SHP77 treated with DMSO at 0.1 percent for 48 hours (cell line): ENCODE measurements at places on chromosomes 2 and 18.

- DNase-seq, result no peak
Measured at GRCh38 chr2:1544478-1545069, 131.3 kb downstream of the TPO start.

DNA sequence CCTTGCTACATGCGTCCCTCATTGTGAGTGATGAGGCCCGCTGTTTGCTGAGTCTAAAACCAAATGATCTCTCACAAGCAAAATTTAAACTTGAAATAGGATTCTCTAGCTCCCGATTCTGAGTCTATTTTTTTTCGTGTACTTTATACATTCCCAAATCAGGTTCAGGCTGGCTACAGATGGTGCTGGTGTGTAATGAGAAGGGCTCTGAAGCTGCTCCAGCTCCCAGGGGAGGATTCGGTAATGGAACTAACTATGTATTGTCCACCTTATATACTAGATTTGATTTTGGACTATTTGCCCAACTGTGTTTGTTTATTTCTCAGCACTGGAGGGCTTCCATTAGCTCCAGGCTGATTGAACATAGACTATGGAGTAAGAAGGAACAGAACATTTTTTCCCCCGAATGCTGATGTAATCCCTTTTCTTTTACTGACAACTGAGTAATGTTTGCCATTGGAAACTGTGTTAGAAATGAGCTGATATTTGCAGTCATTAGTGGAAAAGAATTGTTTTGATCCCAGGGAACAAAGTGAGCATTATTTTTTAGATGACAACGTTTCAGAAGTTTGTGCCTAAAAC is 274.0 kb upstream of the FIGN start:
- DNase-seq, result no peak

GRCh38 chr2:156456616-156457015 is 20.4 kb downstream of the GPD2 start:
- DNase-seq, result no peak

DNA sequence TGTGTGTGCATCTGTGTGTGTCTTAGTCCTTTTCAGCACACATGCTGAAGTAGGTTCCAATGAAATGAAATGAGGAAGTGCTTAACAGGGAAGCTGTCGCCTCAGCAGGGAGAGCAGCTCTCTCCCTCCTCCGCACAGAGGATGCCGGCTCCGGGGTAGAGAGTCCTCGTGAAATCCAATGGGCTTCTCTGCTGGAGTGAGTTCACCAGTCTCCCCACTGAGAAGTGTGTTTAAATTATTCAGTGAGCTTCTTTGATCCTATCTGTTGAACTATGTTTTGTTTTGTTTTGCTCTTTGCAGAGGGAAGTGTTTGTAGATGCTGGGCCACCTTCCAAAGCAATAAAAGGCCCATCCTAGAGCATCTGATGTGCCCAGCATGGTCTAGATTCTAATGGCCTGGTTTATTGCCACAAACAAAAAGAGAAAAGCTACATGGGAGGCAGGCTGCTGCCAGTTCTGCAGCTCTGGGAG is 6.7 kb downstream of the PPP1R7 start:
- no peak for DNase-seq

- no peak for DNase-seq
Measured at GRCh38 chr18:42330296-42330695, 375.3 kb downstream of the PIK3C3 start.

DNA sequence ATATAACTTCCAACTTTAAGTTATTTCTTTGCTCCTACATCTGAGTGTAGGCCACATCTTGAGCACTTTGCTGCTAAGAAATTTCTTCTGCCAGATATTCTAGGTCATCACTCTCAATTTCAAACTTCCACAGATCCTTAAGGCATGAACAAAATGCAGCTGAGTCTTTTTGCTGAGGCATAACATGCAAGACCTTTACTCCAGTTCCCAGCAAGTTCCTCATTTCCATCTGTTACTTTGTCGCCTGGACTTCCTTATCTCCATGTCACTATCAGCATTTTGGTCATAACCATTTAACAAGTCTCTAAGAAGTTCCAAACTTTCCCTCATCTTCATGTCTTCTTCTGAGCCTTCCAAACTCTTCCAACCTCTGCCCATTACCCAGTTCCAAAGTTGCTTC is 1077.3 kb upstream of the TMEFF2 start:
- DNase-seq, result no peak

GRCh38 chr2:66566726-66567399 is 131.9 kb downstream of the MEIS1 start:
- no peak for DNase-seq

DNA sequence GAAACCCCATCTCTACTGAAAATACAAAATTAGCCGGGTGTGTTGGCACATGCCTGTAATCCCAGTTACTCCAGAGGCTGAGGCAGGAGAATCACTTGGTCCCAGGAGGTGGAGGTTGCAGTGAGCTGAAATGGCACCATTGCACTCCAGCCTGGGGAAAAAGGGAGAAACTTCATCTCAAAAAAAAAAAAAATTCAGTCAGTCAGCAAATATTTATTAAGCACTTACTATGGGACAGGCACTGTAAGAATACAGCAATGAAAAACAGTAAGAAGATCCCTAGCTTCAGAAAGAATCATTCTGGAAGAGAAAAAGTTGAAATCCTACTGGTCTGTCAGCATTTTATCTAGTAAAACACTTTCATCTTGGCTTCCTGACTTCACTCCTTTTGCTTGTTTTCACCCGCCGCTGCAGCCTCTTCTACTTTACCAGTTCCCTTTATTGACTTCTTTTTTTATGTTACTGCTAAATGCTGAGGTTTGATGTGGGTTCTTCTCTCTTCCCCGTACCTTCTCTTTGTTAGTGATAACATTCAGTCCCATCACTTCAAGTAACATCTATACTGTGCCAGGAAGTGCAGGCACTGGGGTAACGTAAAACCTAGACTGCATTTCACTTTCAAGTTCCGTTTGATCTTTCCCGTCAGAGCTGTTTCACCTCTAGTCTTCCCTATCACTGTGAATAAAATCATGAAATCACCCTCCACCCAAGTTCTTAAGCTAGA is 10.8 kb upstream of the TAF4B start:
- no peak for DNase-seq

- peak; percentile 16 for DNase-seq
Measured at GRCh38 chr2:230864605-230865306, at the start of gene ITM2C. Gene ITM2C, plus strand, starts transcription at chr2:230864942. Its CDS starts 84 bp downstream, at chr2:230865026.

DNA sequence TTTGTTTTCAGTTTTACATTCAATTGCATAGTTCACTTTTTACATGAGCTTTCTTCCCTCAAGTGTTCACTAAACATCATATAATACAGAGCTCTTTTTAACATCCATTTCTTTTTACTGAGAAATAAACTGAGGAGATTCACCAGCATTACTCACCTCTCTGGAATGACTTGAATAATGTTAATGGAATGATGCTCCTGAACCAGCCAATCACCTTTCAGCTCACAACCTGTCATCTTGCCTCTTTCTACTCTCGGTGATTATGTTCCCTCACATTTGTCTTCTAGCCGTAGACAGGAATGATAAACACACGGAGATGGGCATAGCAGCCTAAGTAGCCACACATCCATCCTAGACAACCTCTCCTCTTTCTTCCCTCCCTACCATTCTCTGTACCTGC is 301.7 kb downstream of the PAX3 start:
- DNase-seq, result no peak

DNA sequence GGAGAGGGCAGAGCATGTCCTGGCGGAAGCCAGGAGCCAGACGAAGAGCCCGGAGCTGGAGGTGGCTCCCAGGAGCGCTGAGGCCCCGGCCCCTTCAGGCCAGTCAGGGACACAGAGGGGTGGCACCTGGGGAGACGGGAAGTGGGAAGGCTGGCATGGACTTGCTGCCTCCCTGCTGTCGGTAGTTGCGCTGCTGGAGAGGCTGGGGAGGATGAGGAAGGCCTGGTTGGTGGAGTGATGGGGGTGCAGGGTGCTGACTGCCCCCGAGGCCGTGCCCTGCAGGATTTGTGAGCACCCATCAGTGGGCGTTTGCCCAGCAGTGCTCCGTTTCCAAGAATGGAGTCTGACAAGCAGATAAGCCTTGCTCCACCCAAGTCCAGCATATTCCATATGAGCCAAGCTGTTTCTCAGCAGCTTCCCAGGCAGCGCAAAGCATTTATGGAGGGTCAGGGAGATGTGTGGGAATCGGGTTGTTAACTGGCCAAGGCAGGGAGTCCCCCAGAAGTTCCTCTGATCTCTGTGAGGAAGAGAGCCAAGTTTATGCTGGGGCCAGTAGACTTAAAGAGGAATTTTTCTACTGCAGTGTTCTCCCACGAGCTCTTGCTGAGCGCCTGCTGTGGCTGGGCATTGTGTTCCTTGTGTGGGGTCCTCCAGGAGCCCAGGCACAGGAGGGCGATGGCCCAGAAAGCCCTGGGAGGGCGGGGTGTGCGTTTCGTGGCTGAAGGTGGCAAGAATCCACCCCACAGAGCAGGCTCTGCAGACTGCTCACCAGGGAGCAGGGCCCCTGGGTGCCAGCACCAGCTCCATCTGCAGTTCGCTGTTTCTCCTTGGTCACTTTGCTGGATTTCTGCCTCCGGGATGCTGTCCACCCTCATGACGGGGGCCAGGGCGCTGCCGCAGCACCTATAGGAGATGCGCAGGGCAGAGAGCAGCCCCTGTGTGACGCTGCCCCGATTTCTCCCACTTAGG is 250.2 kb downstream of the ALPK2 start:
- DNase-seq, result no peak

DNA sequence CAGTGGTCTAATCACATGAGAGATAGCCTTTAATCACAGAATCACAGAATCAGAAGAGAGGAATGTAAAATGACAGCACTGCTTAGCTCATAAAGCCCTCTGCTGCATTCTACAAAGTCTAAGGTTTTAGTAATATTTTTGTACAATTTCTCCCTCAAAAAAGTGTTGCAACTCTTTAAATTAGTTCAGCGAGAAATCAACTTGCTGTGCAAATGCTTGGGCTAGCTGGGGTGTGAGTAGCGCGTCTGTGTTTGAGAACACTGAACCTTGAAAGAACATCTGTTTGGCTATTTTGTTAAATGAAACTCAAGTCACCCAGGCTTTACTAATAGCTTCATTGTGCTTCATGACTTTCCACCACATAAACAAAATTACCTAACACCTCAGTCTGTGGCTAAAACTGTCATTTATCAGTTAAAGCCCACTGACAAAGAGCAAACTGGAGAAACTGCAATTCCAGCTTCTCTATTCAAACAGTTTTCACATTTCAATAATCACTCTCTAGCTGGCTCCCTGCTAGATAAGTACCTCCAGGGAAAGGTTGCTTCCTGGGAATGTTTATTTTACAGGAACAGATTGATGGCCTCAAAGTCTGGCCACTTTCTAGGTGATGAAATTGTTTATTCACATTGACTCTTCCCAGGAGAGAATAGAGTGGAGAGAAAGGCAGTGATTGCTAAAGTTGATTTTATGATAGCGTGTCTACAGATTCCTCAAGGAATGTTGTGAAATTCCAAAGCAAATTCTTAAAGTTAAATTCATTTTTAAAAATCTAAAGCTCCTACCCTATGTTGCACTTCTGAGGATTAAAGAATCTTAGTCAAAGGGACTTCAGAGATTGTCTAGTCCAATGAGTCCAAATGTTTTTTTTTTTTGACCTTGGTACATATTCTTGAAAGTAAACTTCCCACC is 36.0 kb upstream of the STAT1 start:
- DNase-seq, result no peak

DNA sequence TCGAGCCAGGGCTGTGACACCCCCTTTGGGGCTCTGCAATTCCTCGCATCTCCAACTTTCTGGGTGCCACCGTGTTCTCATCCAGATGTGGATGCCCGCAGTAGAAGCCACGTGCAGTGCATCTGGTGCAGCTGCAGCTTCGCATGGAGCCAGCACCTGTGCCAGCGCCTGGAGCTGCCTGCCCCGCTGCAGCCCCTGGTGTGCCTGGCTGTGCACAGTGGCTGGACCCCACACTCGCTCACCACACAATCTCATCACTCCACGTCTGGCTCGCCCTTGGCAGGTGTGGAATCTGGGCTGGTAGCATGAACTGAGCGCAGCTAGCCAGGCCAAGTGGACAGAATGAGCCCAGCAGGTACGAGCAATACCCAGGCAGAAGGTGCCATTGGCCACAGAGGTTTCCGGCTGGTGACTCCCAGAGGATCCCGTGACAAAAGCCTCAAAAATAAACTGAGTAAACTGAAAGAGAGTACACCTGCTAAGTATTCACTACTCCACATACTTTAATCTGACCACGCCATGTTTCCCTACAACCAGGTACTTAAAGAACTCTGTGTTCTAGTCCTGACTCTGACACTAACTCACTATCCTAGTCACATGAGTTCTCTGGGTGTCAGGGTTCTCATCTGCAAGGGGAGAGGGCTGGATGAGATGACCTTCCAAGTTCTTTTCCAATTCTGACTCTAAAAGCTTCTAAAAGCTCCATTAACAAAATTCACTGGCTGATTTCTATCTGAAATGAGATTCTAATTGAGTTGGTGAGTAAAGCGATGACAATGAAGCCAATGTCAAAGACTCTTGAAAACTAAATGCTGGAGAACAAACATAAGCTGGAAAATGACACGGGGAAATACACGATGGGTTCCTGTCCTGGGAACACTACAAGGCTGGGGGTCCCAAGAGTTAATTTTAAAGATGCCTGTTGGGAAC is 37.1 kb downstream of the RNF152 start:
- no peak for DNase-seq

DNA sequence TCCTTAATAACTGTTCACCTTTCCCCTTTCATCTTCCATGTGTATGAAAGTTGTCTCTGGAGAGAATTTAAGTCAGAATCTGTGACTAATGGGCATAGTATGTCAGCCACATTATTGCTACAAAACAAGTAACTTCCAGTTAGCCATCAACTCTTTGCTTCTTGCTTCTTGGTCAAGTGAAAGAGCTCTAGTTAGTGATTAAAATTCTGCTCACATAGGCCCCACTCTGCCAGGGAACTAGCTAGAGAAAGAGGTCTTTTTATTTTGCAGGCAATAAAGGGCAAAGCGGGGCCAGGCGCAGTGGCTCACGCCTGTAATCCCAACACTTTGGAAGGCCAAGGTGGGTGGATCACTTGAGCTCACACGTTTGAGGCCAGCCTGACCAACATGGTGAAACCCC is 64.6 kb downstream of the COLEC12 start:
- DNase-seq, result no peak

- DNase-seq, result no peak
Measured at GRCh38 chr18:51639541-51639940, 442.1 kb upstream of the MEX3C start.

DNA sequence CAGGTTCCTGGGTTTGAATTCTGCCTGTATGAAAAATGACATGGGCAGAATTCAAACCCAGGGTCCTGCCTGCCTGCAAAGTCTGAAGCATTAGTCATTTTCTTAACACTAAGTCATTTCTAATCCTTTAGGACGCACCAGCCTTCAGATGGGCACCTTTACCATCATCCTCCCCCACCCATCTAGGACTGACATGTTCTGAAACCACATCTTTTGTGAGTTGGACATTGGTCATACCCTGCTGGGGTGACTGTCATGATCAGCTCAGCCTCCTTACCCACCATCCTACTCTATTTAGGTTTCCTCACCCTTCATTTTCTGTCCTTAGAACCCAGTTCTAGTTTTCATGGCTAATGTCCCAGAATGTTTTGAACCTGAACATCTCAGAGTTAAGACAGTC is 104.9 kb downstream of the TRIB2 start:
- DNase-seq, result no peak

DNA sequence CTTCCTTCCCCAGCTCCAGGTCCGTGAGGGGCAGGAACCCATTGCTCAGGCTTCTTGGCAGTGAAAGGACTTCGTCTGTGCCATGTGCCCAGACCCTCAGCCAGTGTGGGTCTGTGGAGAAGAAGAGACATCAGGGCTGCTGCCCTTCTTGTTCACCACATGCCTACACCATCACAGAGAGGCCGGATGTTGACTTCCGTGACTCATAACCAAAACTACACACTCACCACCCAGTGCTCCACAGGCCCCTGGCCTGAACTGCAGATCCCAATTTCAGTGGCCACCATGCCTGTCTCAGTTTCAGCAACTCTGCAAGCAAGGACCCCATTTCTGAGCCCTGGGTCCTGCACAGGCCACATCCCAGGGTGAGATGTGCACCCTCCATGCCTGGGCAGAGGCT is 332.6 kb upstream of the SALL3 start:
- no peak for DNase-seq
